Right kidney (tissue), 9 donors: ENCODE measurements at places on chromosomes 5 and 9.

- DNase-seq, result no peak
Observed at GRCh38 chr9:131348631-131349521, 45.0 kb upstream of the PRRC2B start.

DNA sequence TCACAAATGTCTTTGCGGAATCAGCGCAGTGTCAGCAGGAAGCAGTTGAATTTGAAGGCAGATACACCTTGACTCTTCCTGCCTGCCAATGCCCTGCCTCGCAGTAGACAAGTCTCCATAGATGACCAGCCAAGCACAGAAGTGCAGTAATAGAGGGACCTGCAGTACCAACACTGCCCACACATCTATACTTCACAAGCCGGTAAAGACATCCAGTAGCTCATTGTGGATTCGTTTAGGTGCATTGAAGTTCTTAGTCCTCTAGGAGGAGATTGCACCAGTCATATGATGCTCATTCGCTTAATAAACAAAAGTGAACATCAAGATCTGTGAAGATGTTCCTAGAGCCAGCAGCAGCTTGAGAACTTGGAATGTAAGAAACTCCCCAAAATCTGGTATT lies 7.1 kb upstream of the IFNA2 start:
- no peak for DNase-seq

DNA sequence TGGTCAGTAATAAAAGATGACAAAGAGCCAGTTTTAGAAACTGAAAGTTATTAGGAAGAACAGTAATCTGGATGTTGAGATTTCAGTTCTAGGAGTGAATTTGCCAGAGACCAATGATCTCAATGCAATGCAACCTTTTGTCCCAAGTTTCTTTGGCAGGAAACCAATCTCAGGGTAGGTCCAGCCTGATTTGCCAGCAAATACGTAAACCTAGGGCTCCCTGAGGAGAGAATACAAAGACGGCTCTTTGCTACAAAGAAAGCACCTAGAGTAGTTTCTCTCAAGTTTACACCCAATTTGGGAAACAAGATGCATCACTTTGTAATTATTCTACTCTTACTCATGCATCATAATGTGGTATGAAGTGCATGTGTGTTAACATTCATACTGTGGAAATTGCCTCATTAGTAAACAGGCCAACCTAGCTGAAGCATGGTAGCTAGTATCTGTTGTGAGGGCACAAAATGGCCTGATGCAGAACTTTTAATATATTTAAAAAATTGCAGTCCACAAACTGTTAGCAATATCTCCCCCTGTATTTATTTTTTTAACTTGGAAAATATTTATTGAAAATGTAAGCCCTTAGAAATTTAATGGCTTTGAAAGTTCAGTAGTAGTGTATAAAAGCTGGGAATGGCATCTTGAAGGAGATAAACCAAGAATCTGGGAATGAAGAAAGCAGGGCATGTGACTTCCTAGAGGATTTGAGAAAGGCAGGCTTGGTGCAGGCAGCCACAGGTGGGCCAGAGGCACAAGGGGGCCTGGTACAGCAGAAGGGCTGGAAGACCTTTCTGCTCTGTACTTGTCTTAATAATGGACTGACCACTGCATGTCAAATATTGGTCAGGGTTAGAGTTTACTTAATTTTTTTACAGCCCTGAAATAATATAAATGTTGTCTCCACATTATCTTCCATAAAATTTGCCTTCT lies 59.5 kb downstream of the MAST4 start:
- no peak for DNase-seq

DNA sequence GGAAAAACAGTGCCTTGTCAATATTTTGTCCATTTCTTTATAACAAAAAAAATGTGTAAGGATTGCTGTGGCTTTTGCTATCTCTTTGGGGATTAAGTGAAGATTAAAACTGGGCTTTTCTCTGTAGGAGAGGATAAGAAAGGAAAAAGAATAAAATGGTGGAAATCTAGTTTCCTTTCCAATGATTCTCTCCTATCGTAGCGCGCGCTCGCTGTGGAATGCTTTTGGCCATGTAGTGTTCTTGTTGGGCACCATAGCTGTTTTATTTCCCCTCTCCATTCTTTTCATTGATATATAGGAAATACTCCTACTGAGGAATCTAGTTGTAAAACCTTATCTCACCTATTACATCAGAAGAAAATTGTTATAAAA lies 1.5 kb downstream of the STXBP1 start:
- DNase-seq, result no peak

- no peak for DNase-seq
Observed at GRCh38 chr9:137745541-137745991, 126.8 kb downstream of the EHMT1 start.

- DNase-seq, result no peak
Observed at GRCh38 chr9:124871156-124871561, 9.2 kb downstream of the ARPC5L start.

DNA sequence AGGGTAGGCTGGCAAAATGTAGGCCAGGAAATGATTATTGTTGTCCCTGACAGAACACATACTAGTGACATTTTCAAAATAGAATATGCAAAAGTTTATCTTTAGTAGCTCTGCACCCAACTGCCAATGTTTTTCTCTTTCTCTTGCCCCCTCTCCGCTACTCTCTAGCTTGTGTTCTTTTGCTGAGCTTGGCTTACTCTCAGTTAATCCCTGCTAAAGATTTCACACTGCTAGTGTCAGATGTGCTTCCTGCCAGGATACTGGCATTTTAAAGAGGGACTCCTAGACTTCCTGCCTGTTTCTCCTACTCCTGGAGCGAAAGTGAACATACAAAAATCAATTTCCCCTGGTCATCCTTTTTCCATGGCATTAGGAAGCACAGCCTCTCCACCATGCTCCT lies 260.5 kb downstream of the ARRDC3 start:
- no peak for DNase-seq
